ENCODE measurements at places on chromosomes 1 and 21.

DNA sequence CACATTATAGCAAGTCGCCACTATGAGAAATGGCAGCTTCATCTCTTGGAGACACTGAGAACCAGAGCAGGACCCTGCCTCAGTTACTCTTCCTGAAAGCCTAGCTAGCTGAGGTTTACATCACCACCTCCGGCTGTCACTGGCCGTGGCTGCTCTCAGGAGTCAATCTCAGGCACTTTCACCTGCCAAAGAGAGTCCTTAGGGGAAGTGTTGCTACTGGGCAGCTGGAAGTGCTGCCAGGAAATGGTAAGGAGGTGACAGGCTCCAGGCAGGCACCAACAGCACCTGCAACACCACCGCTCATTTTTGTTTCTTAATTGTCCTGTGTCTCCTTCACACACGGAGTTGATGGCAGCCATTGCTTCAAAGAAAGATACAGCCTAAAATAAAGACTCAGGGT is 92.5 kb downstream of the DSCAM start:
- DNase-seq: no peak

DNA sequence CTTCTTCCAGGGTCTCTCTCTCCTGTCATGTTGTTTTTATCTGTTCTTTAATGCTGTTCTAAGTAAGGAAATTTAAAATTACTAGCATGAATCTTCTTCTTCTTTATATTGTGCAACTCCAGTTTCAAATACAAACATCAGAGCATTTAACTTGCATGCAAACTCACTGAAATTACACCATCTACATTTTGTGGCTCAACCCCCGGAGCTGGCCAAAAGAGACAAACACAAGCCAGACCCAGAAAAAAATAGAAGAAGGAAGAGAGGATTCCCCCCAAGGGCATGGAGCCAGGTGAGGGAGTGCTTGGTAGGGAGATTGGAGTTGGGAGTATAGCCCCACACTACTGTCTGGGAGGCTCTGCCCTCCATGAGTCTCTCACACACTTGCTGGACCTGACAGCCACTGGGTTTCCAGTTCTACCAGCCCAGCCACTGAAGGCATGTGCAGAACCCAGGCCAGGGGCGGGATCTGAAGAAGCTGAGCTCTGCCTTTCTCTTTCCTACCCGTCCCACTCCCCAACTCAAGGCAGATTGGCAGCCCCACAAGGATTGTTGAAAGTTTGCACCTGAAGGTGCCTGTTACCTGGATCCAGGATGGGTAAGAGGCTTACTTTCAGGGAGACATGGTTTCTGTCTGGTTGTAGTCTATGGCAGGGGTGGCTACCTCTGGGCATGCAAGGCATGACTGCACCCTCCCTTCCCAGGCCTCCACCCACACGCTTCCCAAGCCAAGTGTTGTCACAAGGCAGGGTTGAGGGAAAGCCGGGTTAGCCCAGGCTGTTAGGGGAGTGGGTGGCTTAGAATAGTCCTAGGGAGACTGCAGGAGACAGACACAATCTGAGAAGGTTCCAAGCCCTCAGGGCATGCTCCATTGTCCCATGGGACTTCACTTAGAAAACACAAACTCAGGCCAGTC is 297.2 kb downstream of the TGFB2 start:
- DNase-seq: peak; percentile 68

DNA sequence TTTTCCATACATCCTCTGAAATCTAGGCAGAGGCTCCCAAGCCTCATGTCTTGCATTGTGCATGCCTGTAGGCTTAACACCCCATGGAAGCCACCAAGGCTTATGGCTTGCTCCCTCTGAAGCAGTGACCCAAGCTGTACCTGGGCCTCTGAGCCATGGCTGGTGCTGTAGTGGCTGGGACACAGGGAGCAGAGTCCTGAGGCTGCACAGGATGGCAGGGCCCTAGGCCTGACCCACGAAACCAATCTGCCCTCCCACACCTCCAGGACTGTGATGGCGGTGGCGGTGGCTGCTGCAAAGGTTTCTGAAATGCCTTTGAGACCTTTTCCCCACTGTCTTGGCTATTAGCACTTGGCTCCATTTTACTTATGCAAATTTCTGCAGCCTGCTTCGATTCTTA is 429.5 kb downstream of the NPHP4 start:
- DNase-seq: no peak

- DNase-seq: no peak
These were observed 75.6 kb upstream of the ADAM30 start for GRCh38 chr1:119971710-119972570.

DNA sequence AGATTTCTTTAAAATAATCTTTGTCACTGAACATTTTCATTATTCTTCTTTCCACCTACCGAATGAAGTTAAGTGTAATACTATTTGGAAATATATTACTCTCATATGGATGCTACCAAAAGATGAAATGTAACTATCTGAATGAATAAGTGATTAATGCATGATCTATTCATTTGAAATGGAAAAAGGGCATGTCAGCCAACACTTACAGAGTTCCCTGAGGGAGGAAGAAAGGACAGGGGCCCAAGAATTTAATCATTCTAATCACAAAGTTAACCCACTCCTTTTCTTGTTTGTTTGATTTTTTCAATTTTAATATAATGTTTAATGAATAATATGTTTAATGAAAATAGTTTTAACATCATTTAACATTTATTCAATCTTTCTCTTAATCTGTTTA is 129.4 kb downstream of the ZC3H11B start:
- DNase-seq: no peak

GRCh38 chr1:30473922-30474817 is 249.2 kb downstream of the MATN1 start:
- no peak for DNase-seq

DNA sequence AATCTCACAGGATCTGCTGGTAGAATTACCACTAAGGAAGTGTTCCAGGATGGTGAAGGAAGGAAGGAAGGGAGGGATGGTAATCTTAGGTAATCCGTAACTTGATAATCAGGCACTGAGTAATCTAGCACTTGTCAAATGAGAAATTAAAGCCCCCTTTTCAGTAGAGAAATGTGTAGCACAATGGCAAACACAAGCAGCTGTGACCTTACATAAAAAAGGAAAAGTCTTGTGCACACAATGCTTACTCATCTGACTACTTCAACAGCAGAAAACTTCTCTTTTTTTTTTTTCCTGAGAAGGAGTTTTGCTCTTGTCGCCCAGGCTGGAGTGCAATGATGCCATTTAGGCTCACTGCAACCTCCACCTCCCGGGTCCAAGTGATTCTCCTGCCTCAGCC is 6.1 kb downstream of the NUP210L start:
- DNase-seq: no peak

GRCh38 chr1:42086146-42086545 is 67.1 kb upstream of the GUCA2B start:
- no peak for DNase-seq

GRCh38 chr1:23481026-23481597 is 2.9 kb downstream of the ASAP3 start:
- no peak for DNase-seq

DNA sequence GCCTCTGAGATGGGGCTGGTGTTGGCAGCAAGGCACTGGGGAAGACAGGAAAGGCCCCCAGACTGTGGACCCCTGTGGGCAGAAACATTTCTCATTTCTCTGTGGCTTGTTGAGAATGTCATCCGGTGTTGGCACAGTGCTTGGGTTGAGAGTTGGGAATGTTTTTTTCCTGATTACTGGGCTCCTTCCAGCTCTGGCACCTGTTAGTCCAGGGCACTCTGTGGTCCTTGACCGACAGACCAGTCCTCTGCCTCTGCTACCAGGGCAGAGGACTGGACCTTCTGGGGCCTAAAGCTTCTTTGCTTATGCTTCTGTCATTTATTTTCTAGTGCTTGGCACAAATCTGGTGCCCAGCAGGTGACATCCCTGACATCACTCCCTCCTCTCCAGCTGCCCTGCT is 4.8 kb upstream of the SPRR5 start:
- no peak for DNase-seq

GRCh38 chr1:240500647-240501046 is 111.3 kb downstream of the GREM2 start:
- no peak for DNase-seq

- peak; percentile 71 for DNase-seq
These were observed 797 bp downstream of the CC2D1B start for GRCh38 chr1:52365071-52365745.

DNA sequence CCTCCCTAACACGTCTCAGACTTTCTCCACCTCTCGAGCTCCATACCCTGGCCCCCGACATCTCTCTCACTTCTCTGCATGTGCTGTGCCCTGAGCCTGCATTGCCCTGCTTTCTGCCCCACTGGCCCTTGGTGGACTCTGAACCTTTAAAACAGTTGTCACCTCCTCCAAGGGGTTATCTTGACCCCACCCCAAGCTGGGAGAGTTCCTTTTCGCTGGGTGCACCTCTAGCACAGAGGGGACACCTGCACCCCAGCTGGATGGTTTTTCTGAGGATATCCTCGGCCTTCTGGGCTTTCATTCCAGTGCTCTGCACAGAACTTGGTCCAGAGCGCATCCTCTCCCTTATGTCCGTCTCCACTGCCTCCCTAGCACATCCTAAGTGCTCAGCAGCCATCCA is 4.2 kb upstream of the CDCP2 start:
- DNase-seq: no peak

DNA sequence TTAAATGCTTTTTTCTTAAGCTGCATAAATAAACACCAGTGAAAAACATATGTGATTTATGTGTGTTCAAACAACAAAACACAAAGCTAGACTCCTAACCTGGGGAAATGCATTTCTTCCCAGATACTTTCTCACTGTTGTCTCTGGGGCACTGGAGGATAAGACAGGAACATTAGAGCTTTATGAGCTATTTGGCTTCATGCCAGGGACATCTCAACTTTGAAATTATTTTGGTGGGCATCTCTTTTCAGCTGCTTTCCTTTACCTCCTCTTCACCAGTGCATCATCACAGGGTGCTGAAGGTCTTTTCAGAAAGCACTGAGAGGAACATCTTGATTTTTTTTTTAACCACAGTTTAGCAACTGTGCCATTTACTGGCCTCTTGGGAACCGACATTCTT is 212.9 kb downstream of the DNM3 start:
- DNase-seq: no peak

- DNase-seq: no peak
These were observed 22.9 kb upstream of the C1QA start for GRCh38 chr1:22613572-22613918.

GRCh38 chr1:186900539-186901237 is 71.9 kb downstream of the PLA2G4A start:
- DNase-seq: no peak

GRCh38 chr21:44083631-44084291 is 23.4 kb upstream of the PWP2 start:
- no peak for DNase-seq

DNA sequence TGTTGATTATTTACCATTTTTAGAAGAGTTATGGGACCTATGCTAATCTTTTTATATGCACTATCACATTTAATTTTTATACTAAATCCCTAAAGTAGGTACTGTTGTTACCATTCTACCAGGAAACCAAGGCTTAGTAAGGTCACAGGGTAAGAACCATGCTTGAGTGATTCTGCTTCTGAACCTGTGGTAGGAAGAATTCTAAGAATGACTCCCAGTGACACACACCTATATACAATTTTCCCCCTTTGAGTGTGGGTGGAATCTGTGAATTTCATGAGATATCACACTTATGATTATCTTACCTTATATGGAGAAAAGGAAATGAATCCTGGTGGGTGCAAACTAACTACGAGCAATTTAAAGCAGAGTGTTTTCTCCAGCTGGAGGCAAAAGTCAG is 391.0 kb downstream of the USH2A start:
- peak; percentile 83 for DNase-seq

GRCh38 chr1:33225586-33225985 is 30.7 kb upstream of the ZNF362 start:
- no peak for DNase-seq

- peak; percentile 22 for DNase-seq
These were observed 184.2 kb upstream of the USP24 start for GRCh38 chr1:55399346-55399745.

- DNase-seq: peak; percentile 75
These were observed 2.3 kb downstream of the LRRC8D start for GRCh38 chr1:89822999-89823628.

DNA sequence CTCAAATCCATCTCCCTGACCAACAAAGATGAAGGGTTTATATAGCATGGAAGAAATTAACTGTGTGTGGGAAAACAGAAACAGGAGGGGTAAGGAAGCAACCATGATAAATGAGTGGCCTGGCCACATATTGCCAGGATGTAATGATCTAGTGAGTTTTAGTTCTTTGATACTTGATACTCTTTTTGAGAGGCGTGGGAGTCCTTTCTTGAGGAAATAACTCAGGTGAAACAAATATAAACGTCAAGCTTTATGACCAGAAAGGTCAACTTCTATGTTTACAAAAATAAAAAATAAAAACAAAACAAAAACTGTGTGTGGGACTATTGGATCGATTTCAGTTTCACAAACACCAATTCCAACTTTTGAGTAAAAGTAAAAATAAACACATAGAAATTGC is 860.8 kb upstream of the B3GALT2 start:
- DNase-seq: no peak

- no peak for DNase-seq
These were observed 58.8 kb upstream of the MAP1LC3C start for GRCh38 chr1:242057745-242058115.

- no peak for DNase-seq
These were observed 51.6 kb downstream of the TRMT1L start for GRCh38 chr1:185105121-185105520.

- DNase-seq: peak; percentile 5
These were observed 3.3 kb downstream of the WNT3A start for GRCh38 chr1:228009828-228010775.

- no peak for DNase-seq
These were observed 38.6 kb upstream of the COL6A1 start for GRCh38 chr21:45942755-45943629.

DNA sequence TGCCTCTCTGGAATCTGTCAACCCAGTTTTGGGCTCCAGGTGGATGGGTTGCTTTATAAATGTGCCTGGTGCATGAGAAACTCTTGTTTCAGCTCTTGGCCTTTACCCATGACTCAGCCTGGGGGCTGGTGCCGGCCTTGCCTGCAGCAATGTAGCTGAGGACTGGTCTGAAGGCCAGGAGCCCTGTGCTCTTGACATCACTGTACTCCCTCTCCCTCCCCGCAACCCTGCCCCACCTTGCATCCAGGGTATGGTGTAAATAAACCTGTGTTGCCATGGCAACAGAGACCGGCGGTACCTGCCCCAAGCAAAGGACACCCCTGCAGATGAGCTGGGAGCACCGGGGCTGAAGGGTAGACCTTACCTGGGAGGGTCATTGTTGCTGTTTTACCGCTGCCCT is 13.3 kb downstream of the FAM151A start:
- no peak for DNase-seq

DNA sequence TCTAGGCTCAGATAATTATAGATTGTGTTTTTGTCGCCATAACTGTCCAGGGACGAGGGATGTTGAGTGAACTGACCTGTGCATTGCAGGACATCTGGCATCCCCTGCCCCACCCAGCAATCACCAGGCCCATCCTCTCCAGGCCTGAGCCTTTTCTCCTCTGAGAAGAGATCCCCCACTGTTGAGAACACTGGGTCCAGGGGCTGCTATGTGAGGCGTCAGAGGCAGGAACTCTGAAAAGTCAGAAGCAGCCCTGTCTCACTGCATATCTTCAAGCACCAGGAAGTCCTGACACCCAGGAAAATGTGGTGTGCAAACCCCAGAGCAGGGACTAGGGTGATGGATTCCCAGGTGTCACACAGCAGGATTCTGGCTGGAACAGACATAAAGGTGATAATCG is 17.1 kb upstream of the ACBD3 start:
- no peak for DNase-seq

All from renal cortical epithelial cell (primary cell).